Endothelial cell of coronary artery (primary cell): ENCODE measurements at places on chromosomes 12 and 14. TPM values are rescaled to one million over a fixed set of nuclear protein-coding genes. Genes with fewer than 3 reads are reported as not detected.

The KRT1 gene
- total RNA-seq, result not detected in 2 replicates

The METTL3 gene
- 57.4 and 68.4 TPM in 2 replicates for total RNA-seq

The GLRX5 gene
- 34.6 and 47.5 TPM in 2 replicates for total RNA-seq

The AKAP3 gene
- total RNA-seq, result 0.47 and 0.90 TPM in 2 replicates

The TMEM30B gene
- under 0.01 and 0.09 TPM in 2 replicates for total RNA-seq

The SDR39U1 gene
- 7.9 and 9.3 TPM in 2 replicates for total RNA-seq
